Activated CD4-positive, alpha-beta T cell treated with anti-CD3 and anti-CD28 coated beads for 36 hours (primary cell): ENCODE measurements at places on chromosomes 2 and 18.

DNA sequence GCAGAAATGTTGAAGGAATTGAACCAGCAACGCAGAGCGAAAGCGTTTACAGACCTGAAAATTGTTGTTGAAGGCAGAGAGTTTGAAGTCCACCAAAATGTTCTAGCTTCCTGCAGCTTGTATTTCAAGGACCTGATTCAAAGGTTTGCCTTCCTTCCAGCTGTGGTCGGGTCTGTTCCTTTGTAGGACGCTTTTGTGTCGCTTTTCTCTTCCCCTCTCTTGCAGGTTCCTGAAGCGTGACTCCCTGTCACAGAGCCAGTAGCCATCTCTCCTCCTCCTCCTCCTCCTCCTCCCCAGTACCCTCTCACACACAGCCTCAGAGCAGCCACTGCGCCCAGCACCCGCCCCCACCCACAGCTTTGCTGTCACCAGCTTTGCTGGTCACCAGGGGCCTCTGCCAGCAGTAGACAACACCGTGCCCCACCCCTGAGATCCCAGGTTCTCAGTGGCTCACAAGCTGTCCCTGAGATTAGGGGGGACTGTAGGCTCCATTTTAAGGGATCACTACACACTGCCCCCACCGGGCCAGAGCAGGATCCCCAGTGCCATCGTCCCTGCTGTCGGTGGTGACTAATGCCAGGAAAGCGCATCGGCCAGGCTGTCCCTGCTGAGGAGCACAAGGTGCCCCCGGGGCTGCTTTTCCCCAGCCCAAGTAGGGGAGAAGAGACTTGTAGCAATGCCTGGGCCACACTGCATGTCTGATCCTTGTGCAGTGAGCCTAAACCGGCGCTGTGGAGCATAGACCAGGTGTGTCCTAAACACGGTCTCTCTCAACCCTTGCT is 242.3 kb downstream of the ATAD2B start:
- no peak for DNase-seq

- no peak for DNase-seq
Observed at GRCh38 chr18:79806976-79807841, 9.5 kb downstream of the KCNG2 start.

DNA sequence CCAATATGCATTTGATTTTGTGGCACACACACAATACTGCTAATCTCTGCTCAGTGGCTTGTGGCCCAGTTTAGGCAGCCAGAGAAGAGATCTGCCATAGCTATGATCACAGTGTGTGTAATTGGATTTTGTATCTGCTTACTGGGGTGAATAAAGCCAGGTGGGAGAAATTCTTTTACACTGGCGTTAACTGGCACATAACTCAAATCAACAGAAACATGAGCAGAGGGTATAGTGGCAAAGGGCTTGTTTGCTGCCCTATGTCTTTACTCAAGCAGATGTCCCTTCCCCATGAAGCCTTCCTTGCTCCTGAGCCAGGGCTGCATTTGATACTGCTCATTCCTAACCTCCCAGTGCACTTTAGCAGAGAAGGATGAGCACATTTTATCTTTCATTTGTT is 28.5 kb downstream of the STON1 start:
- DNase-seq = no peak

GRCh38 chr2:9002637-9003365 is 683 bp downstream of the MBOAT2 start:
- peak; percentile 30 for DNase-seq

GRCh38 chr2:145875016-145875415 is 1355.1 kb upstream of the ZEB2 start:
- DNase-seq = no peak

DNA sequence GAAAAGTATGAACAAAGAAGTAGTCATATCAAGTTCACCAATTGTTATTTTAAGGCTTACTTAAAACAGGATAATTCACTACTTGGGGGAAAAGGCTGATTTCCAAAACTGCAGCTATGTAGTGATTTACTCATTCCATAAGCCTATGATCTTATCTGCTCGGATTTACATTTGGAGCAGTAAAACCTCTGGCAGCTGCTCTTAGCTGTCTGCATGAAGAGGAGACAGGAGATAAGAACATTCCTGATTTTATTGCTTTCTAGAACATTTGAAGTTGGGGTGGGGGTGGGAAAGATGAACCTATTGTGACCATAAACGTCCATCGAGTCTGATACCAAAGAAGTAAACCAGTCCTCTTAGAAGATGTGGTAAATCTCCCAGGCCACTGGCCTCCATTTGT is 120.9 kb downstream of the MMADHC start:
- DNase-seq = no peak

GRCh38 chr2:153890576-153890975 is 18.9 kb downstream of the GALNT13 start:
- no peak for DNase-seq

DNA sequence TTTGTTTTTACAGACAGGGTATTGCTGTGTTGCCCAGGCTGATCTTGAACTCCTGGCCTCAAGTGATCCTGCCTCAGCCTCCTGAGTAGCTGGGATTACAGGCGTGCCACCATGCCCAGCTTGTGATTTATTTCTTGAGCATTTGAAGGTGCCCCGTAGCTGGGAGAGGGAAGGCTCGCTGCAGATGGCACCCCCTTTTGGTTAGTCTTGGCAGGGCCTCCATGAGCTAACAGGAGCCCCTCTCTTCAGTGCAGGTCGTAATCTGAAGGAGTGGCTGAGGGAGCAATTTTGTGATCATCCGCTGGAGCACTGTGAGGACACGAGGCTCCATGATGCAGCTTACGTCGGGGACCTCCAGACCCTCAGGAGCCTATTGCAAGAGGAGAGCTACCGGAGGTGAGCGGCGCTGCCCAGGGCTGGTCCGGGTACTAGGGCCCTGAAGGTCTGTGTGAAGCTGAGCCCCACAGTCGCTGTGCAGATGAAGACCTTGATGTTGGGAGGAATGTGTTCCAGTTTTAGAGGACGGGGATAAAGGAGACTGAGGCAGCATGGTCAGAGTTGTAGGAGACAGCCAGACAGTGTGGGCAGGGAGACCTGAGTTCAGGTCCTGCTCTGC is 6.7 kb downstream of the ASB1 start:
- no peak for DNase-seq

DNA sequence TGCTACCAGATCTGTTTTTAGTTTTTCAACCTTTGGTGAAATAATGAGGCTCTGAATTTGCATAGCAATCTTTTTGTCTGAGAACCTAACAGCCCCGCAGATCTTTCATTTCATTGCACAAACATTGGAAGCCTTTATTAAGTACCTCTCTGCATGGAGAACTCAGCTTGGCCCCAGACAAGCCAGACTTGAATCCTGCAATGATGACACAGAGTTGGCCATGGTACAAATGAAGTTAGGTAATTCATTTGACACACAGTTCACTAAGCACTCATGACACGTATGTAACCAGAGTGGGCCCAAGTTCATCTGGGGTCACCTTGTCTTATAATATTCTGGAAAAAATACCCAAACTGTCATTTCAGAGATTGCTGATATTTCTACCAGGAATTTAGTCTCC is 439.1 kb upstream of the ID2 start:
- DNase-seq = no peak

DNA sequence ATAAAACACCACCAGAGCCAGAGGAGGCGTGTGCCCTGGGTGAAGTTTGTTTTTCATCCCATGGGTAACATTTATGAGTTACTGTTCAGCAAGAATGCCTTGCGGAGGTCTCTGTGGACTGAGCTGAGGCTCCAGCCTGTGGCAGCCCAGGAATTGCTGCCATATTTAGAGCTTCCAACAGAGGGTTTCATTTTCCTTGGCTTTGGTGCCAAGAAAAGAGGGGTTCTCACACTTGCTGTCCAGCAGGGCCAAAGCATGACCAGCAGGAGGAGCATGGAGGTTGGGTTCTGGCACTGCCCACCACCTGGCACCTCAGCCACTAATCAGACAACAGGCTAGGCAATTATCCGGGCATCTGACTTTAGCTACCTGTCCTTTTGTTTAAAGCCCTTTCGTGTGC is 36.7 kb downstream of the EPAS1 start:
- DNase-seq = no peak

DNA sequence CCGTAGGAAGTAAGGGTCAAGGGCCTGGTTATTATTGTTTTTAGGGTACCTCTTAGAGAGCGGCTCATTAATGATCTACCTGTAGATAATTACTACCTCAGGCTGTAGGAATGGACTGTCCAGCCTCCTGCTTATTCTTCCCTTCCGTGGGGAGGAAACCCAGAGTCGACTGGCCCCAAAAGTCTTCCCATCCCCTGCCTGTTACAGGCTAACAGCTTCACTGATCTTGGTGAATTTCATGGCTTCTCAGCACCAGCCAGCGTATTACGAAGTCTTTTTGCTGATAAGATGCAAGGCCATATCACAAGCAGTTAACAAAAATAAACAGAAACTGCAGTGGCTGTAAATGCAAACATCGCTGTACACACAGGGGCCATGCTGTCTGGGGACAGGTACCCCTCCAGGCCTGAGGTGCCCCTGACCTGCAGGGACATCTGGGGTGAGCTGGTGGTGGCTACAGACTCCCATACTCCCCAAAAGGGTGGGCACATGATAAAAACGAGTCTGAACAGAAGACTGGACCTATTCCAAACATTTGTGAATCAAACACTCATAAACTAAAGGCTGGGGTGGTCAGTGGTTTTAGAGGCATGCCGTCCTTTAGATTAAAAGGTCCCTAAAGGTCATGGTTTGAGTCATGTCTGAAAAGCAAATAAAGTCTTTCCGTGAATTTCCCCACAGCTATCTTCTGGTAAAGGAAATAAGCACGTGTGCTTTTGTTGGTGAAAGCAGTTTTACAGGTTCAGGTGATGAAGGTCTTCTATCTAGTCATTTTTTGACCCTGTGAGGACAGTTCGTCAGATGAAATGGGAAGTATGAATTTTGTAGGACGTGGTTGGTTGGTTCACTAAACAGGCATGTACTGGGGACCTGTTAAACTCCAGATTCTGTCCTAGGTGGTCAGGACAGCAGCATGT is 36.7 kb downstream of the TTC39C start:
- no peak for DNase-seq

- no peak for DNase-seq
Observed at GRCh38 chr2:71695235-71696120, 242.1 kb downstream of the DYSF start.

DNA sequence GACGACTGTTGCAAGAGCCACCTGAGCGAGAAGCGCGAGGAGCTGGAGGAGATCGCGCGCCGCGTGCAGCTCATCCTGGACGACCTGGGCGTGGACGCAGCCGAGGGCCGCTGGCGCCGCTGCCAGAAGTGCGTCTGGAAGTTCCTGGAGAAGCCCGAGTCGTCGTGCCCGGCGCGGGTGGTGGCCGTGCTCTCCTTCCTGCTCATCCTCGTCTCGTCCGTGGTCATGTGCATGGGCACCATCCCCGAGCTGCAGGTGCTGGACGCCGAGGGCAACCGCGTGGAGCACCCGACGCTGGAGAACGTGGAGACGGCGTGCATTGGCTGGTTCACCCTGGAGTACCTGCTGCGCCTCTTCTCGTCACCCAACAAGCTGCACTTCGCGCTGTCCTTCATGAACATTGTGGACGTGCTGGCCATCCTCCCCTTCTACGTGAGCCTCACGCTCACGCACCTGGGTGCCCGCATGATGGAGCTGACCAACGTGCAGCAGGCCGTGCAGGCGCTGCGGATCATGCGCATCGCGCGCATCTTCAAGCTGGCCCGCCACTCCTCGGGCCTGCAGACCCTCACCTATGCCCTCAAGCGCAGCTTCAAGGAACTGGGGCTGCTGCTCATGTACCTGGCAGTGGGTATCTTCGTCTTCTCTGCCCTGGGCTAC is 1.2 kb downstream of the KCNF1 start:
- DNase-seq = no peak

- DNase-seq = no peak
Observed at GRCh38 chr2:151251012-151251411, 10.7 kb downstream of the RBM43 start.

- no peak for DNase-seq
Observed at GRCh38 chr2:101972621-101973434, 18.9 kb upstream of the IL1R2 start.

DNA sequence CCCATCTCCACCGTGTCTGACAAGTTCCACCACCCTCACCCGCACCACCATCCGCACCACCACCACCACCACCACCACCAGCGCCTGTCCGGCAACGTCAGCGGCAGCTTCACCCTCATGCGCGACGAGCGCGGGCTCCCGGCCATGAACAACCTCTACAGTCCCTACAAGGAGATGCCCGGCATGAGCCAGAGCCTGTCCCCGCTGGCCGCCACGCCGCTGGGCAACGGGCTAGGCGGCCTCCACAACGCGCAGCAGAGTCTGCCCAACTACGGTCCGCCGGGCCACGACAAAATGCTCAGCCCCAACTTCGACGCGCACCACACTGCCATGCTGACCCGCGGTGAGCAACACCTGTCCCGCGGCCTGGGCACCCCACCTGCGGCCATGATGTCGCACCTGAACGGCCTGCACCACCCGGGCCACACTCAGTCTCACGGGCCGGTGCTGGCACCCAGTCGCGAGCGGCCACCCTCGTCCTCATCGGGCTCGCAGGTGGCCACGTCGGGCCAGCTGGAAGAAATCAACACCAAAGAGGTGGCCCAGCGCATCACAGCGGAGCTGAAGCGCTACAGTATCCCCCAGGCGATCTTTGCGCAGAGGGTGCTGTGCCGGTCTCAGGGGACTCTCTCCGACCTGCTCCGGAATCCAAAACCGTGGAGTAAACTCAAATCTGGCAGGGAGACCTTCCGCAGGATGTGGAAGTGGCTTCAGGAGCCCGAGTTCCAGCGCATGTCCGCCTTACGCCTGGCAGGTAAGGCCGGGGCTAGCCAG is 1.2 kb downstream of the ONECUT2 start:
- DNase-seq = peak; percentile 32

- DNase-seq = no peak
Observed at GRCh38 chr18:7778181-7778580, 211.1 kb downstream of the PTPRM start.

DNA sequence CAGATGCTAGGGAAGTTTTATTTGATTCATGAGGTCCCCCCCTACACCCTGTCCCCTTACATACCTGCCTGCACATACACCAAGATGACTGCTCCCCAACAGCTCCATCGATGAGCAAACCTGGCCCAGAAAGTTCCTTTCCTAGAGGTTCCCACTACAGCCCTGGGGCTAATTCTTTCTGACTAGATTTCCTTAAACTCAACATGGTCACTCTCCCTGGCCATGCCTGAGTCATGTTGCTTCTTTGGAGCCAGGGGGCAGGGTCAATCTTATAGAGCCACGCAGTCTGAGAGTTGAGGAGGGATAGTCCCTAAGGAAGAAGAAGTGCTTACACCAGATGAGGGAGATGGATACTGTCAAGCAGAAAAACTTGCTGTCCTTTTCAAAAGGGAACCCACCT is 67.7 kb upstream of the GLI2 start:
- DNase-seq = no peak

DNA sequence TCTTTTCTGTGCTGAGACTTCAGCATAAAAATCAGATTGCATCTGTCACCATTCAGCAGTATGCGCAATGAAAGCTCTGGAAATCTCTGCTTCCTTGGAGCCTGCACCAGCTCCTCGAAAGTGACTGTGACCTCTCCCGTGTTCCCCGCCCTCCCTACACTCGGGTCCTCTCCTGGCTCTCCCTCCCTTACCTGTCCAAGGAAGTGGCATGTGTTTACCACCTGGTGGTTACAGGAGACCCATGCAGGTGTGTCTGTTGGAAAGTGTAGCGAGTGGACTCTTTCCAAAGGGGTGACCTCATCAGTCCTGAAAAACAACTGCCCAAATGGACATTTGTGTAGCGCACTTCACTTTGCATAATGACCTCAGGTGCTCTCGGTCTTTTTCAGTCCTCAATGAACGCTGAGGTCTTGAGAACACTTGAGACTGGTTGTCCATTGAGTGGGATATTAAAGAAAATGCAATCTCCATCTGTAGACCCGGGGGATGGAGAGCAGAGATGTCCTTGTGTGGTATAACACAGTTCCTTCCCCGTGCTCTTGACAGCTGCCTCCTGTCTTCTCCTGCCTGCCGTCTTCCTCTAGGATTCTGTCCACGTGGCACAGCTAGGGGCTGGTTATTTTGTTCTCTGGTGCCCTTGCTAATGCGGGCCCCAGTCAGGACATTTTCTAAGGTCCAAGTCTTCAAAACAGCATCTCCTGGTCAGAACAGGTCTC is 133.2 kb downstream of the ACKR3 start:
- DNase-seq = no peak
